ENCODE measurements at places on chromosomes 12 and 14.
A peak's percentile ranks its signal among the peaks of the same experiment; 100 is the strongest.

DNA sequence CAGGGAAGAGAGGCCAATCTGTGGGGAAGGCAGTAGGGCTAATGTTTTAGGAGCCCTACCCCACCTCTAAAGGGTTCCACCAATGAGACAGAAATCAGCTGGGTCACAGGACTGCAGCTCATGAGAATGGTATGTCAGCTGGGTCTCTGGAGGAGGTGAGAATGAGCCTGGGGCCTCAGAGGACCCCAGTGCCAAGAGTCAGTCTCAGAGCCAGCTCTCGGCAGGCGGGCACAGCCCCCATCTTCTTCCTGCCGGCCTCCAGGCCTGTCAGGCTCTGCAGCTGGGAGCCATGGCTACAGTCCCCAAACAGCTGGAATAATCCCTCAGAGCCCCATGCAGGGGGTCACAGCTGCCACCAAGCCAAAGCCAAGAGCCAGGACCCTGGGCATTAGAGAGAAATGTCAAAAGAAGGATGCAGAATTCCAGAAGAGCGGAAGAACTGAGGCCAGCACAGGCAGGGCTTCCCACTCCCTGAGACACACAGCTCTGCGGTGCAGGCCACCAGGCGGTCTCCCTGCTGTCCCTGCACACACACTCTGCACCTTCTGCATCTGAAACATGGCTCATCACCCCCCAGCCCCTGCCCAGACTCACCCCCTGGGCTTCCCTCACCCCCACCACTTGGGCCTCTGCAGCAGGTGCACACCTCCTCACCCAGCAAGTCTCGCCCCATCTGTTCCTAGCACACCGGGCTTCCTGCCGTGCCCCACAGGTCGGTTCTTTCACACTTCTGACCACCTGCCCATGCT is 26.0 kb downstream of the ITPK1 start:
- DNase-seq = no peak

- no peak for DNase-seq
Observed at GRCh38 chr14:36069535-36069900, 107.0 kb downstream of the PTCSC3 start.

- DNase-seq = no peak
Observed at GRCh38 chr12:7486512-7486911, 17.1 kb downstream of the CD163 start.

GRCh38 chr14:76767681-76768656 is 6.7 kb downstream of the VASH1 start:
- DNase-seq = peak; percentile 78

- no peak for DNase-seq
Observed at GRCh38 chr14:36751920-36752319, 90.3 kb downstream of the PAX9 start.

- no peak for DNase-seq
Observed at GRCh38 chr14:74349757-74350156, 1.5 kb downstream of the VRTN start.

DNA sequence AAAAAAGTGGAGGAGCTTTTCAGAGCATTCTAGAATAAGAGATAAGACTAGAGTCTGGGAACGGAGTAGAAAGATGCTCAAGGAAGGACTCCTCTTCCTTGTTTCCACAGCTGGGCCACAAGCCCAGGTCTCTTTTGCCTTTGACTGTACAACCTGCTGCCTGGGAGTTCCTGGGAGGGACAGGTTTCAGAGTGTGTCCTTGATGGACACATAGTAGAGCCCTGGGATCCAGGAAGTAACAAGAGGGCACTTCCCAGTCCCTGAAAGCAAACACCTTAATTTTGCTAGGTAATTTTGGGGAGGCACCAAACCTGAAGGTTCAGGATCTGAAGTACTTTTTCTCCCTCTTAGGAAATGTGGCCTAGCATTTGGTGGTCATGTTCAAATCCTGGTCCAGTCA is 44.4 kb downstream of the CHST11 start:
- DNase-seq = no peak

DNA sequence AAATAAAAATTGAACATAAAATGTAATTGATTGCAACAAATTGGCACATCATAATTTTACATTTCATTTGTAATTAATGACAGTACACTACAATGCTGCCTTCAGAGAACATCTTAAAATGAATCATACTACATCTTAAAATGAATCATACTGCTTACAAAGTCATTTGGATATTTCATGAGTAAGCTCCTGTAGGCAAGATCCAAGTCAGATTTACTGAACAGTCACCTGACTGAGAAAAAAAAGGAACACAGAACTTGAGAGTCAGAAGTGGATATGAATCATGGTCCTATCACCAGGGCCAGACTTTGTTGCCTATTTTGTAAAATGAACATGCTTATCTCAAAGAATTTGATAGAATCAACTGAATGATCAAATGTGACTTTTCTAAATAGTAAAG is 32.7 kb upstream of the FBLN5 start:
- DNase-seq = no peak

- peak; percentile 60 for DNase-seq
Observed at GRCh38 chr14:91059576-91060350, 678 bp downstream of the RPS6KA5 start.

GRCh38 chr14:100341301-100342031 is 18.3 kb downstream of the SLC25A47 start:
- no peak for DNase-seq

GRCh38 chr12:16474801-16475200 is 127.4 kb downstream of the MGST1 start:
- DNase-seq = no peak

DNA sequence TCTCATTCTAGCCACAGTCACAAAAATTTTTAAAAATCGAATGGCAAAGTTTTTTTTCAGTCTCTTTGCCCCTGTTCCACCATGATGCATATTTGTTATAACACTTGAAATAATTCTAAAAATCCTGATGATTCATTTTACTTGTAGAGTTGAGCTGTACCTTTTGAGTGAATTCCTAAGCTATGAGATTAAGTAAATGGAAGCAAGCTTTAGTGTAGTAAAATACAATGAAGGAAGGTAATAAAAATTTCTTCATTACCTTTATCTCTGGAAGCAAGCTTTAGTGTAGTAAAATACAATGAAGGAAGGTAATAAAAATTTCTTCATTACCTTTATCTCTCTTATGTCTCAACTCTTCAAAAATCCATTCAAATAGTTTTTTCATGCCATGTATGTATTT is 46.1 kb downstream of the TMTC3 start:
- no peak for DNase-seq

GRCh38 chr12:12198124-12198523 is 68.7 kb downstream of the LRP6 start:
- DNase-seq = no peak

- DNase-seq = no peak
Observed at GRCh38 chr14:101110729-101111619, 207.5 kb upstream of the RTL1 start.

GRCh38 chr12:57604992-57605810 is 577 bp downstream of the DTX3 start:
- no peak for DNase-seq

DNA sequence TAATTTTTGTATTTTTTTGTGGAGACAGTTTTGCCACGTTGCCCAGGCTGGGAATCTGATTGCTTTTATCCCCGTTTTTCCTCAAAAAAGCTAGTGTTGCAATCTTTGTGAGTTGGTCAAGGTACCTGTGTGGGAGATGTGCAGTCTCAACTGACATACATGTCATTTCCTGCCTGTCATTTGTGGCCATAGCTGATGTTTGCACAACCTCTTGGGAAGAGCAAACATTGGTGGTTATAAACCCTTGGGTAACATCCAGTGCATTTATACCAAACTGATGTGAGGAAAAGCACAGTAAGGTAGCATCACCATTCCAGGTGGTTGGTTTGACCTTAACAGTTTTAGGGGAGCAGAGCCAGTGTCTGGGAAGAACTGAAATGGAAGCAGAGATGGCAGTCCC is 54.7 kb downstream of the ATG14 start:
- no peak for DNase-seq

GRCh38 chr12:6074979-6075585 is 49.4 kb downstream of the VWF start:
- no peak for DNase-seq

DNA sequence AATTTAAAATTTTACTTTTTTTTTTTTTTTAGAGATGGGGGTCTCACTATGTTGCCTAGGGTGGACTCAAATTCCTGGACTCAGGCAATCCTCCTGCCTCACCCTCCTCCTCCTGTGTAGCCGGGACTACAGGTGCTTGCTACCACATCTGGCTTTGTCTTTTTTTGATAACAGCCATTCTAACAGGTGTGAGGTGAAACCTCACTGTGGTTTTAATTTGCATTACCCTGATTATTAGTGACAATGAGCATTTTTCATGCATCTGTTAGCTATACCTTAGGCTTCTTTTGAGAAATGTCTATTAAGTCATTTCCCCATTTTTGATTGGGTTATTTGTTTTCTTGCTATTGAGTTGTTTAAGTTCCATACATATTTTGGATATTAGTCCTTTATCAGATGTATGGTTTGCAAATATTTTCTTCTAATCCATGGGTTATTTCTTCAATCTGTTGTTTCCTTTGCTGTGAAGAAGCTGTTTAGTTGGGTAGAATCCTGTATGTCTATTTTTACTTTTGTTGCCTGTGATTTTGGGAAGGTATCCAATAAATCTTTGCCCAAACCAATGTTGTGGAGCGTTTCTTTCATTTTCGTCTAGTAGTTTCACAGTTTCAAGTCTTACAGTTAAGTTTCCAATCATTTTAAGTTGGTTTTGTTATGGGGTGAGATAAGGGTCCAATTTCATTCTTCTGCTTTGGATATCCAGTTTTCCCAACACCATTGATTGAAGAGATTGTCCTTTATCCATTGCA is 86.1 kb downstream of the MYF5 start:
- no peak for DNase-seq

- no peak for DNase-seq
Observed at GRCh38 chr14:60106339-60106738, 14.6 kb downstream of the PCNX4 start.

DNA sequence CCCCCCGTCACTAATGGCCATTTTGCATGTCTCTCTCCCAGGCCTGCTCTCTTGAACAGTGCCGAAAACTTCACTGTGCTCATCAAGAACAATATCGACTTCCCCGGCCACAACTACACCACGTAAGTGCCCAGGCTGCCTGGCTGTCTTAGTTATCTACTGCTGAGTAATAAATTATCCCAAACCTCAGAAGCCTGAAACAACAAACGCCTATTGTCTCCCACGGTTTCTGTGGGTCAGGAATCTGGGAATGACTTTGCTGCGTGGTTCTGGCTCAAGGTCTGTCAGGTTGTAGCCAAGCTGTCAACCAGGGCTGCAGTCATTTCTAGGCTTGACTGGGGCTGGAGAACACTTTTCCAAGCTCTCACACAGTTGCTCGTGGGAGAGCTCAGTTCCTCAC is 32.6 kb downstream of the P2RX7 start:
- no peak for DNase-seq

- no peak for DNase-seq
Observed at GRCh38 chr12:29565727-29566126, 68.2 kb upstream of the OVCH1 start.

- DNase-seq = no peak
Observed at GRCh38 chr12:43453761-43454160, 98.2 kb downstream of the ADAMTS20 start.

GRCh38 chr12:6688543-6688998 is 604 bp downstream of the ZNF384 start:
- peak; percentile 25 for DNase-seq

GRCh38 chr12:57795354-57795753 is 12.8 kb downstream of the TSFM start:
- DNase-seq = no peak

DNA sequence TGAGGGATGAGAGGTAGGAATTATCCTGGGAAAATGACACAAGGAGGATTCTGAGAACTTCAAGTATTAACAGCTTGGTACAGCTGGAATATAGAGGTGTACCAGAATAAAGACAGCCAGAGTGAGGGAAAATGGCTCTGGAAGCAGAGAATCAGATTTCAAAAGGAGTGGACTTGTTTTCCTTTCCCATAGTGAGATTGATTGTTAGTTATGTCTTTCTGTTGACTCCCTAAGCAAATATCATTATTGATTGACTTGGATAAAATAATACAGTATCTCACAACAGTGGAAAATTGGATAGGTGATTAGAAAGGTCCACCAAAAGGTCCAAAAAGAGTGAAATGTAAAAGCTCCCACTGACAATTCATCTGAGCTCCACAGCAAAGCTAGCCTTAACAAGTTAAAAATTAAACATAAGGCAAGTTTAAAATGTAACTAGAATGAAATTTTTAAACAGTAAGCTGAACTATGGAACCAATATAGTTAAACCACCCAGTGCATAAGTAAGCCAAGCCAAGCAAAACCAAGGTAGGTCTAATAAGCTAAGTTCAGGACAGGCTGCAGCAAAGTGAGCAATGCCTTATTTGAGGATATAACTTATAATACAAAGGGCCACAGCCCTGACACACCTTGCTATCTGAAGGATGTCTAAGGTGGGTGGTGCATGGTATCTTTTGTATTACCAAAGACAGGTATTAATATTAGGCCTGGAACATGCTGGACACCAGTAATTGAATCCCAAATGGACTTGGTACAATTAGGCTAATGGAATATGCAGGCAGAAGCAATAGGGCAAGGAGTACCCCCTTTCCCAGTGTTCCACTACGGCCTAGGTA is 21.8 kb downstream of the ENTPD5 start:
- DNase-seq = no peak

DNA sequence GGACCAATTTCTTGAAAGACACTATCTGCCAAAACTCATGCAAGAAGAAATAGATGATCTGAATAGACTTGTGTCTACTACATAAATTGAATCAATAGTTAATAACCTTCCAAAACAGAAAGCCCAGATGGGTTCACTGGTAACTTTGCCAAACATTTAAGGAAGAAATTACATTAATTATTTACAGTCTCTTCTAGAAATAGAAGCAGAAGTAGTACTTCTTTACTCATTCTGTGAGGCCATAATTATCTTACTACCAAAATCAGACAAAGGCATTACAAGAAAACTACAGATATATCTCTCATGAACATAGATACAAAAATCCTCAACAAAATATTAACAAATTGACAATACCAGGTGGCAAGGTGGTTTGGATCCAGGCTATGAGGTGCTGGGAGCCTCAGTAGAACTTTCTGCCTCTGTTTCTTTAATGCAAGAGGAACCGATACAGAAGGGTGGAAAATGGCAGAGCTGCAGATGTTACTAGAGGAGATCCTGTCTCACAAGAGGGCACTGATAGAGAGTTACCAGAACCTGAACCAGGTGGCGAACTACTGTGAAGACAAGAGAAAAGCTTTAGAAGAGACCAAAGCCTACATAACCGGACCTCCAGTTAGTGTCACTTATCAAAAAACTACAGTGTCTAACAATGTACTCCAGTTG is 33.7 kb upstream of the KTN1 start:
- no peak for DNase-seq

Measured in effector CD4-positive, alpha-beta T cell (primary cell).